Retina (tissue), 1 donor: ENCODE measurements at places on chromosomes 12 and 14.

DNA sequence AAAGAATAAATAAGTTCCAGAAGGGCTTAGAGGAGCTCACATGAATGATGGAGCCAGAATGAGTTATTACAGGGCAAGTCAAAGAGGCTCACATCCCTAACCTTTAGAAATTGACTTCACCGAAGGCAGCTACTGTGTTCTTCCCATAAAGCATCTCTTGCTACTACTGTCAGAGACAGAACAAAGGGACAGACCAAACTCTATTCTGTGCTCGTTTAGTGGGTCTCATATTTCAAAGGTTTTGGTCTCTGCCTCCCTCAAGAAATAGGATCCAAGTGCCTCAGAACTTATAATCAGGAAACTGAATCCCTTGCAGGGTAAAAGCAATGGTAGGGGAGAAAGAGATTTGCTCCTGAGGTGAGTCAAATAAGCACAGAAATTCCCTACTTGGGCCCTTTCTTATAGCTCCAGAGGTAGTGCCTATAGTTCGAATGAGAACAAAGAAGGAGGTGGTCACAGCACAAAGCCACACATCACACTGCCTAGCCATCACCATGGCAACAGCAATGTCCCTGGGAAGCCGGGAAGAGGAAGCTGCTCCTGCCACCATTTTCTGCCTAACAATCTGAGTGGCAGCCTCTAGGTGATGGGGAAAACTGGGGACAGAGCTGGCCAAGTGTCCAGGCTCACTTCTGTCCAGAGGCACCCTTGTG lies 294.9 kb downstream of the FOXN3 start:
- DNase-seq = peak; percentile 46

DNA sequence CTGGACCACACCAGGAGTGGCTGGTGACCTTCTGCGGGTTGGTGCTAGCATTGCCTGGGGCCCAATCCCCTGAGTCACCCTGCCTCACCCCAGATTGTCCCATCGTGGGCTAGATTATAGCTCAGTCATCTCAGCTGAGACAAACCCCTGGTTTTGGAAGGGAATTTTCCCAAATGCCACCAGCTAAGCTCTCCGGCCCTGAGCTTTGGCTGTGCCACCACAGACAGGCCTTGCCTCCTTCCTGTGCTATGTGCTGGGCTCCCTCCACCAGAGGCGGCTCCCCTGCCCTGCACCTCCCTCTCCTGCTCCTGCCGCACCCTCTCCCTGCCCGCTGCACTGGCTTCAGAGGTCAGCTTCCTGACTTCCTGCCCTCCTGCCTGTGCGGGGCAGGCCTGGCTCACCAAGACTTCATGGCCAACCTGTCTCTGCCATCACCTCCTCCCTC lies 196.3 kb downstream of the TSPAN9 start:
- no peak for DNase-seq

DNA sequence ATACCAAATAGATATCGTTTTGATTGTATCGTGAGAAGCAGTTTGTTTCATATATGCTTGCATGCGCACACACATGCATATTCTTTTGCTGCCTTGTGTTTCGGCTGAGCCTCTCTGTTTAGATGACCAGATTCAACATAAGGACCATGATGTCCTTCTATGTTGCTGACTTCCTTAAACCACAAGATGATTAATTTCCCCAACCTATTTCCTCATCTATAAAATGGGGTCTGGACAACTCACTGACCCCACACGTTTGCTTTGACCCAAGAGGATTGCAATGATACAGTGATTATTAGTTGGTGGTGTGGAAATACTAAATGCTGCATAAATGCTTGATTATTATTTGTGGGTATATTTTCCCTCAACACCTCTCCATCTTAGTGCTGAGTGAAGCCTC lies 16.8 kb upstream of the FOS start:
- DNase-seq = no peak

DNA sequence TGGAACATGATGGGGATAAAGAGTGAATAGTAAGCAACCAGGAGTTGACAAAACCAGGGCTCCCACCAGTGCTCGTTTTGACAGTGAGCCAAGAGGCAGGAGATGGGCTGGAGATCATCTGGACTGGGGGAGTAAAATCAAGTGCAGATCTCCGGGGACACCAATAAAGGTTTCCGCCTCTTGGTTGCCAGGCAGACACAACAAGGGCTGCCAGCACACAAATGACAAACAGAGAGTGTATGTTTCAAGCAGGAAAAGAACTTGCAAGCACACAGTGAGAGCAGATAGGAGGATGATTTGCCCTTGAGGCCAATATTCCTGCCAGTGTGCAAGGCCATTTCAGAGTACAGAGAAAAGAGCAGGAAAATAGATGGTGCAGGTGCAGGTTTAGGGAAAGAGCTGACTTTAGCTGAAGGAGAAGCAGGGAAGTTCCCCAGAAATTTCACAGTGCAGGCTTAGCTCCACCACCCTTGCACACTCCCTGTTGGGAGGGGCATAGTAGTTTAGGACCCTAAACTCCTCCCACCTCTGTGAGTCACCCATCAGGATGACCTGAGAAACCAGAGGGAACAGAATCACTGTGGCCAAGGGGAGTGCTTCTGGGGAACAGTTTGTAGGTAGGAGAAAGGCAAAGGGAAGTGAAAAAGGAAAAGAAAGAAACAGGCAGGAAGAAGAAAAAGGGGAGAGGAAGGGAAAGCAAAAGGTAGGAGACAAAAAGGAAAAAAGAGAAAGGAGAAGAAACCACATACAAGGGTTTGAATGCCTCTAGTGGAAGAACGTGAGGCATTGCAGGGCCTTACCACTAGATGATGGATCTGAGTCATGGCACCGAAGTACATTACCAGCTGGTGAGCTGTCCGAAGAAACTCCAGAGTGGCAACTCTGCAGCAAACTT lies 404.4 kb downstream of the SLC6A15 start:
- peak; percentile 8 for DNase-seq

DNA sequence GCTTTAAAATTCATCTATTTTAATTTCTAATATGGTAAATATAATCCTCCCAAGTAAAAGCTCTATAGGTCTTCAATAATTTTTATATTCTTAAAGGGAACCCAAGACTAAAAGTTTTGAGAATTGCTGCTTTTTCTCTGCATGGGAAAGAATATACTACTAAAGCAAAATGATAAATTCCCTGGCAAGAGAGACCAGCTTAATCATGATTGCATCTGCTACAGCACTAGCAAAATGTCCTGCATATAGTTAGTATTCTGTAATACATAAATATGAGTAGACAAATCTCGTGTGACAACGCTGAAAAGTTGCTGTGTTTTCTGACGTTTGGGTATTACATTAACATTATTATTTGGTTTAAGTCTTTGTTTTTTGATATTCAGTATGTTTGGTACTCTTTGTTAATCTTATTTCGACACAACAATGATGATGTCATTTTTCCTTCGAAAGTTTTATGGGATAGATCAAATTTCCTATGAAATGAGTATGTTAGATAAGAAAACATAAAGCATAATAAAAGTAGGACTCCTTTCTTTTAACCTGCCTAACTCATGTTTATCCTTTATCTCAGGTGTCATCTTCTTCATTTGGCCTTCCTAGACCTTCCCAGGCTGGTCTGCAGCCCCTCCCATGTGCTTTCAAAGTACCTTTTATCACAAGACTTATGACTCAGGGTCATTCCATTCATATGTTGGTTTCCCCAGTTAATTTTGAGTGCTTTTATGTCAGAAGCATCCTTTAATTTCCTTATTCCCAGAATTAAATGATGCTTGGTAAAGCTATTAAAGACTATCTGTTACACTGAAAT lies 321.9 kb downstream of the RAD51B start:
- no peak for DNase-seq
